ENCODE measurements at places on chromosomes 5 and 9.

DNA sequence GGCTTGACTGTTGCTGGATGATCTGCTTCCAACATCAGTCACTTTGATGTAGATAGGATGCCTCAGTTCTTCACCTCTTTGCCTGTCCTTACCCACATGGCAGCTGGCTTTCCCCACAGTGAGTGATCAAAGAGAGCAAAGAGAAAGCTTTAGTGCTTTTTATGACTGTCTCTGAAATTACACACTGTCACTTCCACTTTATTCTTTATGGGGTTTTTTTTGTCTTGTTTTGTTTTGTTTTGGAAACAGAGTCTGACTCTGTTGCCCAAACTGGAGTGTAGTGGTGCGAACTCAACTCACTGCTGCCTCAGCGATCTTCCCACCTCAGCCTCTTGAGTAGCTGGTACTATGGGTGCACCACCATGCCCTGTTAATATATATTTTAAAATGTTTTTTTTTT, 32.4 kb upstream of the C5orf24 start:
- no peak for DNase-seq

DNA sequence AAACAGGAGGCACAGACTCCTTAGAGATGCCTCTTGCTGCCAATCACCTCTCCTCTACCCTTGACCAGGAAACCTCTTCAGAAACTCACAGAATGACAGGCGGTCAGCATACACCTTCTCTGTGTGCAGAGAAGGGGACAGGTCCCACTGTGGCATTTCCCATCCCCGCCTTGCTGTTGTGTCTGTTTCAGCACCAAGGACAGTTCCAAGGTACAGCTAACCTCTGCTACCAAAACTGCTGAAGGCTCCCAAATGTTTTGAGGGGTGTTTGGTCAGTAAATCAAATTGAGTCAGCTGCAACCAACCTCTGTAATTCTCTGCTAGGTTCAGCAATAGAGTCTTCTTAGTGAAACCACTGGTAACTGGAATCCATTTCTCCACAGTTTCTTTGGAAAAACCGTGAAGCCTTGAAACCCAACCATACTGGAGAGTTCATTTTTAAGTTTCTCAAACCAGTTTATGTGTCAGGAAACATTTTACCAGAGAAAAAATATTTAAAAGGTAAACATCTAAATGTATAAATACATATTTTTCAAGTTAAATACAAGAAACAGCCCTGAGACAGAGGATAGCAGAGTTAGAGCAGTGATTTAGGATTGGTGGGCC, 122.0 kb downstream of the DRD1 start:
- no peak for DNase-seq

GRCh38 chr5:105501315-105501714, 1938.7 kb upstream of the NUDT12 start:
- DNase-seq = no peak

- no peak for DNase-seq
Measured at GRCh38 chr9:133990366-133991213, 1.5 kb downstream of the VAV2 start.

- DNase-seq = no peak
Measured at GRCh38 chr9:76004526-76004925, 114.1 kb downstream of the PCSK5 start.

DNA sequence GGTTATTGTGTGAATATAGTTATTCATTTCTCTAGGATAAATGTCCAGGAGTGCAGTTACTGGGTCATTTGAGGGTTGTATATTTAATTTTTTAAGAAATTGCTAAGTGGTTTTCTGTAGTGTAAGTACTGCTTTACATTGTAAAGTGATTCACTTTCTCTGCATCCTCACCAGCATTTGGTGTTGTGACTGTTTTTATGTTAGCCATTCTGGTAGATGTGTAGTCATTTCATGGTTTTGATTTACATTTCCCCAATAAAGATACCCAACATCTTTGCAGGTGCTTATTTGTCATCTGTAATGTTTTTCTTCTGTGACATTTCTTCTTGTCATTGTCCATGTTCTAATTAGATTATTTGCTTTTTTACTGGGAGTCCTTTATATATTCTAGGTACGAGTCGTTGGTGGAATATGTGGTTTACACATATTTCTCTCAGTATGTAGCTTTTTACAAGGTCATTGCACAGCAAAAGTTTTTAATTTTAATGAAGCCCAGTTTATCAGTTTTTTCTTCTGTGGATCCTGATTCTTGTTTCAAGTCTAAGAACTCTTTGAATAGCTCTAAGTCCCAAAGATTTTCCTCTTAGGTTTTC, 34.0 kb downstream of the SCGB3A1 start:
- DNase-seq = no peak

DNA sequence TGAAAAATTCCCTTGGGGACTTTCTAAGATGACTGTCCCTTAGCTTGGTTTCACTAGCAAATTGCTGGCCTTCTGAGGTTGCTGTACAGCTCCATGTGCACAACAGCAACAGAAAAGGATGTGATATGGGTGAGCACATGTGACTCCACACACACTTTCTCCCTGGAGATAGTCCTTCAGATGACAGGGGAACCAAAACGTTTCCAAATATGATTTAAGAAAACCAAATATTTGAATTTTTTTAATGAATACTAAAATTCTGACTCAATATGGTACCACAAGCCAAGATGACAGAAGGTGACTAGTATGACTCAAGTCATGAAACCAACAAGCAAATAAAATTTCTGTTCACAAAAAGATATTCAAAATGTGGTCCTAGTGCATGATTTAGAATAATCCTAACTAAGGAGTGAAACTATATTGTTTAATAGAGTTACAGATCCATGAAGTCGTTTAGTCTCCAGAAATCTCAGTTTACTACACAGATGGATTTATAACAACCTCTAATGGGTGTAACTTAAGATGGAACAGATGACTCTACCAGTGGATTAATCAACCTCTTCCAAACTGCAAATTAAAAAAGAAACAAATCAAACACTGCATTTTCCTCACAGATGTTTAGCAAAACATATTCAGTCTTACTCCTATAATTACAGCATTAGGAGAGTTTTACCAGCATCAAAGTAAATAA, 144.8 kb upstream of the PIK3R1 start:
- no peak for DNase-seq

- DNase-seq = no peak
Measured at GRCh38 chr9:75992482-75993206, 102.2 kb downstream of the PCSK5 start.

- DNase-seq = no peak
Measured at GRCh38 chr5:51416149-51416548, 32.9 kb downstream of the ISL1 start.

DNA sequence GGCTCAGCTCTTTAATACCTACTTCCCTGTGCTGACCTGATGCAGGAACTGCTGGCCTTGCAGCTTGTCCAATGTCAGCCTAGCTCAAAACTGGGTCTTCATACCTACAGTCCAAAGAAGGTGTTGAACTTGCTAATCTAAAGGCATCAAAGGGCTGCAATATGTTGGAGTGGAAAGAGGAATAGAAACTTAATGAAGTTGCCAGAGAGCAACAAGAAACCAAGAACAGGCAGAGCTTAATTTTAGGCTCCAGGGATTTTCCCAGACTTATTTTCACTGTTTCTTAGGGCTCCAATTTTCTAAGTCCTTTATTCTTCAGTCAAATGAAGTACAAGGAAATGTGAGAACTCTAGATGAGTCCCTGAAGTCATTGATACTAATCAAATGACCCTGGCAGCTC, 17.6 kb upstream of the ERCC6L2 start:
- DNase-seq = no peak
